GM18507 (cell line): ENCODE measurements at places on chromosomes 16 and 17.

- DNase-seq: peak; percentile 84
Measured at GRCh38 chr16:66696669-66697630, at the start of gene CMTM4. Gene CMTM4 (minus strand): TSS chr16:66696743. CDS start chr16:66696525, 218 bp downstream.

DNA sequence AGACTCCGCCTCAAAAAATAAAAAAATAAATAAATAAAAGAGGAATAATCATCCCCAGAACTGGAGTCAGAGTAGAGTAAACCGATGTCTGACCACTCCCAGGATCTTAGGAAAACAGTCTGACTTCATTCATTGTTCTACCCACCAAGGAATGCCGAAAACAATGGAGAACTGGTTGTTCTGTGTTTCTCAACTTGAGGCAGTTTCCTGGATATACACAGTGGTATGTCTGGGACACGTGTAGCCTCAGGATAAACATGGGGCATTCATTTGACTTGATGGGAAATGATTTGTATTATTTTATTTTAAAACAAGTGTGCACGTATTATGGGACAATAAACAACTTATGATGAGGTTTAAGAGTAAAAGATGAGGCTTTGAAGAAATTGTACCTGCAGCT is 32.8 kb upstream of the PAFAH1B1 start:
- no peak for DNase-seq

GRCh38 chr17:79276821-79277220 is 202.2 kb downstream of the ENGASE start:
- DNase-seq: no peak

DNA sequence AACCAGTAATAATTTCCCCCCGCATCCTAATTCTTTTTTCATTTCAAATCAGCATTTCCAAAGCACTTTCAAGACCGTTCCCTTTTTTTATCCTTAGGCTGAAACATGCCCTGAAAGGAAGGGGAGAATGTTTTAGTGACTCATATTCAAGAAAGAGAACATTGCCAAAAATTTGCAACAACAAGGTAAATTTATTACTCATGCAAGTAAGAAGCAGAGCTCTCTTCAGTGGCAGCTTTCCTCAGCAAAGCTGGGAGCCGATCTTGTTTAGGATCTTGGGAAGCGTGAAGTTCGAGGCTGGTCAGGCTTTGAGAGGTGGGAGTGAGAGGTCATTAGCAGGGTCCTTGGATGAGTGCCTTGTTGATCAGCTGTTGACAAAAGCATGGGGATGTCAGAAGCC is 129.5 kb downstream of the PRKCA start:
- DNase-seq: no peak

DNA sequence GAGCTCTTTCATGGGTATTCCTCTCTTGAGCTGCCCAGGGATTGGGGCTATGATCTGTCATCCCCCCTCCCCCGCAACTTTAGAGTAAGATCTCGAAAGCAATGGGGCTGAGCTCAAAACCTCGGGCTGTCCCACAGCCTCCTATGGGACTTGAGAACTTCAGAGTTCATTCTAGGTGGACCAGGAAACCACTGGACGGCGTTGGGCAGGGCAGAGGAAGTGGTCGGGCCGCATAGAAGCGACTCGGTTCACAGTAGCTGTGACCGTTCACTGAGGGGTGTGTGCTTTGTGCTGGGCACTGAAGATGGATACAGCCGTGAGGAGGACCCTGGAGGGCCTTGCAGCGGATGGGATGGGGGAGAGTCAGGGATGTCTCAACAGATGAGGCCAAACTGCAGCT is 292.0 kb downstream of the CPPED1 start:
- no peak for DNase-seq

DNA sequence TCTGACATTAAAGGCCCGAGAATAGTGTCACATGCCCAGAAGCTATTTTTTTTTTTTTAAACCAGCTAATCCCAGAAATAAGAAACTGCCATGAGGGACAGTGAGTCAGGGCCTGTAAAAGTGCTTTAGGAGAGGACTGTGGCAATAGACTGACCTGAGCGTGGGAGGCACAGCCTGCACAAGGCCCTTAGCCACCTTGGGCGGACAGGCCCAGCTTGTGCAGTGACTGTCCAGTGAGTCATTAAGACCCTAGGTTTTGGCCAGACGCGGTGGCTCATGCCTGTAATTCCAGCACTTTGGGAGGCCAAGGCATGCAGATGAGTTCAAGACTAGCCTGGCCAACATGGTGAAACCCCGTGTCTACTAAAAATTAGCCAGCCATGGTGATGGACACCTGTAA is 343.0 kb upstream of the ZFHX3 start:
- no peak for DNase-seq

DNA sequence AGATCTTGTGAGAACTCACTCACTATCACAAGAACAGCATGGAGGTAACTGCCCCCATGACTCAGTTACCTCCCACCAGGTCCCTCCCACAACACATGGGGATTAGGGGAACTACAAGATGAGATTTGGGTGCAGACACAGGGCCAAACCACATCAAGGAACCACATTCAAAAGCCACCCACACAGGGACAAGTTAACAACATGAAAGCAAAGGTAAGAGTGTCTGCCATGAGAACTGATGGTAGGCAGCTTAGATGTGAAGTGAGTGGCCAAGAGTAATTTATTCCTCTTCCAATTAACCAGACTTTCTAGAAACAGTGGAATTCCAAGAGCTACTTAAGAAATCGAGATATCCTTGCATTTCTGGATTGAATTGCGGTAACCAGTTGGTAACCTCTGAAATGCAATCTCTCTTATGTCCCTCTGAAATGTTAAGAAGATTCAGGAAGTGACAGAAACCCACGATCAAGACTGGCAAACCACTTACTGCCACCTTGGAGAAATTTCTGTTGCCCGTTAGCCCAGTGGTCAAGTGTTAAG is 167.4 kb upstream of the CACNG5 start:
- DNase-seq: no peak

- no peak for DNase-seq
Measured at GRCh38 chr16:84729716-84730320, 30.0 kb downstream of the USP10 start.

DNA sequence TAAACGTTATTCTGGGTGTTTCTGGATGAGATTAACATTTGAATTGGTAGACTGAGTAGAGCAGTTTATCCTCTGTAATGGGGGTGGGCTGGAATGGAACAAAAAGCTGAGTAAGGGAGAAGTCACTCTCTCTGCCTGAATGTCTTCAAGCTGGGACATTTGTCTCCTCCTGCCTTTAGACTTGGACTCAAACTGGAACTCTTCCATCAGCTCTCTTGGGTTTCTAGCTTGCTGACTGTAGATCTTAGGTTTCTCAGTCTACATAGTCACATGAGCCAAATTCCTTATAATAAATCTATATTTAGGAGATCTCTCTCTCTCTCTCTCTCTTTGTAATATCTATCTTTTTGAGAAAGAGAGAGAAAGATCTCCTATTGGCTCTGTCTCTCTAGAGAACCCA is 553.3 kb upstream of the CDH11 start:
- DNase-seq: no peak
